T-helper 17 cell (primary cell): ENCODE measurements at places on chromosomes 12 and 14.

DNA sequence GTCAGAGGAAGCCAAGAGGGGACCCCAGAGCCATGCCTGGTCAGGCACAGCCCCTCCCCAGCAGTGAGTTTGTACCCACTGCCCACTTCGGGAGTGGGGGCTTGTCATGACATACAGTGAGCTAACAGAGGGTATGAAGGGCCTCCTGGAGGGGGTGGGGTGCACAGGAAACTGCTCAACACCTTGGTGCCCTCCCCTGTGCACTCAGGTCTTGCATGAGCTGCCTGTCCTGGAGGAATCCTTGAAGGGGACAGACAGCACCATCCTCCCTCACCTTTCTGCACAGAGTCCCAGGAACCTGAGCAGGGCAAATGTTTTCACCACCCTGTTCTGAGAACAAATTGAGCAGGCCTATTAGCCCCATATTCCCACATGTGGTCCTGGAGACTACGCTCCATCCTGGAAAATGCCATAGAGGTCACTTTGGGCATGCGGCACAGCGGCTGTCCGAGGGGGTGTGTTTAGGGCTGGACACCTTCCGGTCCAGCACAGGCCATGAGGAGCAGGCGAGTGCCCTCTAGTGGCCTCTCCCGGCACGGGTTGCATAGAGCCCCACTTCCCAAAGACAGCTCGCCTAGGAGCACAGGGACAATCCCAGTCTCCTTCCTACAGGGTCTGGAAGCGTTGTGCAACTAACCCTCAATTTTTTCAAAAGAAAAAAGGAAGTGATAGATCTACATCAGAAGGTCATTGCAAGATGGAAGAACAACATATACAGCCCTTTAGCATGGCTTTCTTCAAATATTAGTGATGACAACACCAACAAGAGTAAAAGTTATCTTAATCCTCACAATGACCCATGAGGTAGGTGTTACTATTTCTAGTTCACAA lies 31.9 kb upstream of the ZFP36L1 start:
- no peak for DNase-seq

GRCh38 chr14:78363008-78363407 lies 192.8 kb downstream of the NRXN3 start:
- no peak for DNase-seq

DNA sequence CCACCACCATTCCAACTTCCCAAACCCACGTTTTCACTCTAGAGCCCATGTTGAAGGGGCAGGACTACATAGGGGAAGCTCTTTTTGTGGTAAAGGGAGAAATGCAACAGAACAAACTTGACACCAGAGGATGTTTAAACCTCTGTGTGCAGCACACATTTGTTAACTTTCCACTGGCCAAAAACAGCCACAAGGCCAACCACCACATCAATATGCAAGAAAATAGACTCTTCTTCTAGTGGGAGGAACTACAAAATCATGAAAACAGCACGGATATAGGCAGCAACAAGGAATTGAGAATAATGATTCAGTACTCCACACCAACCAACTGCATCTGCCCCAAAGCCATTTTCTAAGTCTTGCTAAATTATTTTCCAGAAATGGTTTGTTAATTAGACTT lies 66.3 kb upstream of the CEP83 start:
- DNase-seq: no peak

DNA sequence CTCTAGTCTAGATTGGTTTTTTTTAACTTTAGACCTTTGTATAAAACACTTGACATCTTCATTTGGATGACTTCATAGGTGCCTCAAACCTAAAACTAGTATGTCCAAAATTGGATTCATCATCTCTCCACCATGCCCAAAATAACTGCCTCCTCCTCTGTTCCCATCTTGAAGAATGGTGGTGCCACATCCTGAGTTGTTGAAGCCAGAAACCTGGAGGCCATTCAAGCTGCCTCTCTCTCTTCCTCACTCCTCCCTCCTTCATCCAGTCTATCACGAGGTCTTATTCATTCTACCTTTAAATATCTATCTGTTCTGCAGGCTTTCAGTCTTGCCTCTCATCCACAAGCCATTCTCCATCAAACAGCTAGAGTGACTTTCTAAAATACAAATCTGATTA lies 26.5 kb upstream of the USP44 start:
- DNase-seq: no peak

DNA sequence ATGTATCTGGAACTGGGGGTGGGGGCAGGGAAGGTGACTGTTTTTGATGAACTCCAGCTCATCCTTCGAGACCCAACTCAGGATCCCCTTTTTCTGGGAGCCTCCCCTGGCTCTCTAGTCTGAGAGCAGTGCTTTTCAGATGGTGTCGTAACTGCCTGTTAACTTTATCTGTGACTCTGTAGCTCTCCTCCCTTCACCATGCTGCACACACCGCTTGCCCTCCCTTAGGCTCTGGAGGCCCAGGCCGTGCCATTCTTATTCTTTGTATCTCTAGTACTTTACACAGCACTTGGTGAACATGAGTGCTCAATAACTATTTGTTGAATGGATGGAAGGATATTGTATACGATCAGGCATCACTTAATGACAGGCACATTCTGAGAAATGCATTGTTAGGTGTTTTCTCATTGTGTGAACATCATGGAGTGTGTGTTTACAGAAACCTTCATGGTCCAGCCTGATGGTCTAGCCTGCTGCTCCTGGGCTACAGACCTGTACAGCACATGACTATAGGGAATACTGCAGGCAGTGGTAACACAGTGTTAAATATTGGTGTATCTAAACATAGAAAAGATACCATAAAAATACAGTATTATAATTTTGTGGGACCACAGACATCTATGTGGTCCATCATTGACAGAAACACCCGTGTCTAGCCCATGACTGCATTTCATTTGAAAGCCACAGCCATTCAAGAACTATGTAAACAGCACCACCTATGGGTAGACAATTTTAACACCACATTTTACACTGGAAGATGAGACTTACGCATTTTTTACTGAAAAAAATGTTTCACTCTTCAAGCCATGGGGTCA lies 91.8 kb downstream of the EML1 start:
- DNase-seq: no peak

DNA sequence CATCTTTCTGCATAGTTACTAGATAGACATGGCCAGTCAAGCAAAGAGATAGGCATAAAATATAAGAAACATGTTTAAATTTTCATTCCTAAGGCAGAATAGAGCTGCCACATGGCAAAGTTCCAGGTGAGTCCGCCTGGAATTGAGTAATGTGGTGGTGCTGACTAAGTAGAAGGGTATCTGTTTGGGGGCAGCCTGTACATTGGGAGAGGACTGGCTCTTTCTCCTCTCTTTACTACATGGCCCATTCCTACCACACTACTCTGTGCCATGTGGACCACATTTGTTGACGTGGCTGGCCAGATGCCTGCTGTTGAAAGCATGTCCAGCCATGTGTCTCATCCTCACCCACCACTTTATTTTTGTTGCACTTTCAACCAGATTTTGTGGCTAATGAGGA lies 354.0 kb downstream of the ETNK1 start:
- no peak for DNase-seq

- DNase-seq: no peak
These were observed 4.4 kb downstream of the EDDM3B start for GRCh38 chr14:20772650-20773049.

DNA sequence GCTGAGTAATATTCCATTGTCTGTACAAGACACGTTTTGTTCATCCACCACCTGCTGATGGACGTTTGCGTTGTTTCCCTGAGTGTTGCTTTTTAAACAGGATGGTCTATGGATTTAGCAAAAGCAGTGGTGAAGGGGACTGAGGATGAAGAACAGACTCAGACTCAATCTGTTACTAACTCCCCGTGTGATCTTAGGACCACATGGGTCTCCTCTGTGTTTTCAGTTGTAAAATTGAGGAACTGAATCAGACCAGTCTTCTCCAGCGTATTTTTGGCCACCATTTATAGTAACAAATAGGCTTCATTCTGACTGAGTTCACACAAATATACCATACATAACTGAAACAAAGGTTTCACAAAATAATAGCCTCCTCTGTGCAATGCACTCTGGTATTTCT lies 85.6 kb downstream of the FOXN3 start:
- DNase-seq: no peak

- DNase-seq: no peak
These were observed 10.7 kb upstream of the SLC6A13 start for GRCh38 chr12:273382-273781.

DNA sequence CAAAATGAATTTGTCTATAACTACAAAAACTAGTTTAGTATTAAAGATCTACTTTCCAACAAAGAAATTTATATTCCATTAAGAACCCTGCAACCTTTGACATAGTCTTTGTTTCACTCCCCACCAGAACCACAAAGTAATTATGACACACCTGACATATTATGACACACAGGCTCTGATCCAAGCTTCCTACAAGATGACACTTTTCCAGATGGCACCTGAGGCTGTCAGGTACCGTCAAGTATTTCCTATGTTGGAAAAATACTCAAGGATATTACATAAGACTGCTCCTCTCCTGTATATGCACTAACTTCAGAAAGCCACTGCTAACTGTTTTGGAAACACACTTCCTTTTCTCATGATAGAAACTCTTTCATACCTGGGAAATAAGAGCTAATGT lies 38.9 kb downstream of the STXBP6 start:
- DNase-seq: no peak

DNA sequence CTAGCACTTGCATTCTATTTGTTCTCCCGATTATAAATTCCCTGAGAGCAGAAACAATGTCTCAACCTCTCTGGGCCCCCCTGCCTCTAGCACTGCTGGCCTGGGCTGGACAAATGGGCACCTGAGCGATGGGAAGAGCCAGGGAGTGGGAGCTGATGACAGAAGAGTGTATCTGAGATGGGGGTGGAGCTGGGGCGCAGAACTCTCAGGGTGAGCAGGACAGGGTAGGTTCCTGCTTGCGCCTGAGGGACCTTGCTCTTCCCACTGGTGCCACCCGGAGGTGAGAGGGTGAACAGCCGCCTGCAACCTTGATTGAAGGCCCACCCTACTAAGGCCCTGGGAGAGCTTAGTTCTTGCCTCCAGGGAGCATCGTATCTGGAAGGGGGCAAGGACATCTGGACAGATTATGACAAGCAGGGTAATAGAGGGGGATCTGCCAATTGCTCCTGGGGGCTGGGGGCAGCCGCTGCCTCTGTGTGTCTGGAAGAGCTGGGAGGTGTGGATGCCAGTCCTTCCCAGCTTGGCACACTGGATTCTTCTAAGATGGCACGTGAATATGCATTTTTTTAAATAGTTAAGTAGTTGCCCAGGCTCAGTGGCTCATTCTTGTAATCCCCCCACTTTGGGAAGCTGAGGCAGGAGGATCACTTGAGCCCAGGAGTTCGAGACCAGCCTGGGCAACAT lies 43.0 kb upstream of the TSPAN9 start:
- no peak for DNase-seq

GRCh38 chr14:51357250-51357649 lies 117.2 kb downstream of the TMX1 start:
- no peak for DNase-seq

GRCh38 chr12:96399919-96400630 lies at the start of gene CDK17:
TSS of gene CDK17 (minus strand) at chr12:96400439. CDS start at chr12:96334836, 65,603 bp downstream.
- peak; percentile 88 for DNase-seq

GRCh38 chr12:57600395-57600794 lies 4.2 kb upstream of the DTX3 start:
- DNase-seq: no peak

- no peak for DNase-seq
These were observed 13.8 kb downstream of the FBRSL1 start for GRCh38 chr12:132503618-132504204.

DNA sequence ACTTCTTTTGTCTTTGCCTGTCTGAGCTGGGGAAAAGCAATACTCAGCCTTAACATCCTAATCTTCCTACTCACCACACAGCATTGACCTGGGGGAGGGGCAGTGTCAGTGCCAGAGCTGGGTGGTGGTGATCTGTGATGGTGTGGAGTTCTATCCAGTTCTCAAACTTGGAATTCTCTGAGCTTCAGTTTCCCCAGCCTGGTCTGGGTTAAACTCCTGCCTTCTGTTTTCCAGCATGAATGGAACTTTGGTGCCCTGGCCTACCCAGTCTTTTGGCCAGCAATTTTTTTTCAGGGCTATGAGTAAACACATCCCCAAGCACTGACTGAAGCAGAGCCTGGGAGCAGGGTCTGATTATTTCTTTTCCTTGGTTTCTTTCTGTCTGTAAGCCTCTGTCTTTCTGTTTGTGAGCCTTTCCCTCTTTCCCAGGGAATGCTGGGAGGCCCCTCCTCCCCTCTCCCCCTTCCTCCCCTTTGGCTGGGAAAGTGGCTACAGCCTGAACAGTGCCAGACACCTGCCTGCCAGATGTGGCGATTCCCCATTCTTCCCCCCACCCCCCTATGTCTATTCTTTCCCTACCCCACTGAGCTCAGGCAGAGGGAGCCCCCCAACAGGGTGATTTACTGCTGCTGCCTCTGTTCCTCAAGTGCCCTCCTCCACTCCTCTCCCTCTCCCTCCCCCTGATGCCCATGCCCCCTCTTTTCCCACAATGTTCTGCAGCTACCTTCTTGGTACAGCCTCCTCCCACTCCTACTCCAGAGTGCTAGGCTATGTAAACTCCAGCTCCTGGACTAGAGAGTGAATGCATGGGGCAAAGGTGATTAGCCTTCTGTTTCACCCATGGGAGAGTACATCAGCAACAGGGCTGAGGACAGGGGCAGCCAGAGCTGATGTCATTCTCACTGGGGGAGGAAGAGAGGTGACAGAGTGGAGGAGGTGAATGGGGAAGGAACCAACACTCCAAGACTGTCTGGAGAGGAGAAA lies 11.1 kb downstream of the GPR84 start:
- no peak for DNase-seq

- DNase-seq: no peak
These were observed 29.4 kb downstream of the ANO4 start for GRCh38 chr12:100823963-100824362.

- no peak for DNase-seq
These were observed 107.1 kb downstream of the SLC6A15 start for GRCh38 chr12:84805474-84805858.

GRCh38 chr12:109885616-109886015 lies 5.3 kb upstream of the GLTP start:
- DNase-seq: no peak
